T-helper 17 cell (primary cell): ENCODE measurements at places on chromosomes 5 and 9.

GRCh38 chr9:6864102-6864501 lies 106.3 kb downstream of the KDM4C start:
- no peak for DNase-seq

- no peak for DNase-seq
These were observed 104.7 kb downstream of the C9orf152 start for GRCh38 chr9:110103257-110103656.

DNA sequence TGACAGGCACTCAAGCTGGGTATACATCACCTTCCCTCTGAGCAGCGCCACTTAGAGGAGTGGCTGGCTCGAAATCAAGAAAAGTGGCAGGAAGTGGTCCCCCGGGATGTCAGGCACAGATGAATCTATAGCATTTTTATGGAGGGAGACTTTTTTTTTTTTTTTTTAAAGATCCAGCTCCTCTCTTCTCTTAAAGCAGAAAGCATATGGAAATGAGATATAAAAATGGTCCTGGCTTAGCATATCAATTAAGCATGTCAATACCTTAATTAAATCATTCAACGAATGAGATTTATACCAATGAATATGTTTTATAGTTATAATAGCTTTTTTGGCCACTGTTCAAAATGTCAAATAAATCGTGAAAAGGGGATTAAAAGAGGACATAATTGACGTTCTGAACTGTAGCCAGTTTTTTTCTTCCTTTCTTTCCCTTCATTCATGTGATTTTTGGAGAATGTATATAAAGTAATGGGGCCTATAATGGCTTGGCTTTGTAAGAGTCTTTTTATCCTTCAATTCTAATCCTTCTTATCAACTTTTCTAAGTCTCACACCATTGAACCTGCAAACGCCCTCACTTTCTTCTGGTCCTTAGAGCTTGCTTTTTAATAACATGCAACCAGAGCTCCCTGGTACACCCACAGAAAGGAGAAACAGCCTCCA lies 319.2 kb upstream of the PANK3 start:
- DNase-seq, result no peak

DNA sequence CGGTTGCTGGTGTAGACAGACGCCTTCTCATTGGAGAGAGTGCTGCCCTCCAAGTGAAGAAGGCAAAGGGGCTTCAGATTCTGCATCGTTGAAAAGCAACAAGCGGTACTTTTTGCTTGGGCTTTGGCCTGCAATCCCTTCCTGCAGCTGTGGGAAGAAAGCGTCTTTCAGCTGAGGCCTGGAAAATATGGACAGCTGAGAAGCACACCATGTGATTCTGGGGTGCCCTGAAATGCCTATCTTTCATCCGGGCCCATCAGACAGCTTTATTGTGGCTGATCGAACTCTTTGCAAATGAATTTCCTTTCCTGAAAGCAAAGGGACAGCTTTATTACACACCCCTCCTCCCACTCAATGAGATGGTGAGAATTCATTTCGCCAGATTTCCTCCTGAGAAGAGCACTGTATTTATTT lies 74.0 kb downstream of the NSG2 start:
- no peak for DNase-seq
